ENCODE measurements at places on chromosomes 4 and X.

- DNase-seq, result no peak
Measured at GRCh38 chrX:16797358-16797757, 11.1 kb downstream of the TXLNG start.

DNA sequence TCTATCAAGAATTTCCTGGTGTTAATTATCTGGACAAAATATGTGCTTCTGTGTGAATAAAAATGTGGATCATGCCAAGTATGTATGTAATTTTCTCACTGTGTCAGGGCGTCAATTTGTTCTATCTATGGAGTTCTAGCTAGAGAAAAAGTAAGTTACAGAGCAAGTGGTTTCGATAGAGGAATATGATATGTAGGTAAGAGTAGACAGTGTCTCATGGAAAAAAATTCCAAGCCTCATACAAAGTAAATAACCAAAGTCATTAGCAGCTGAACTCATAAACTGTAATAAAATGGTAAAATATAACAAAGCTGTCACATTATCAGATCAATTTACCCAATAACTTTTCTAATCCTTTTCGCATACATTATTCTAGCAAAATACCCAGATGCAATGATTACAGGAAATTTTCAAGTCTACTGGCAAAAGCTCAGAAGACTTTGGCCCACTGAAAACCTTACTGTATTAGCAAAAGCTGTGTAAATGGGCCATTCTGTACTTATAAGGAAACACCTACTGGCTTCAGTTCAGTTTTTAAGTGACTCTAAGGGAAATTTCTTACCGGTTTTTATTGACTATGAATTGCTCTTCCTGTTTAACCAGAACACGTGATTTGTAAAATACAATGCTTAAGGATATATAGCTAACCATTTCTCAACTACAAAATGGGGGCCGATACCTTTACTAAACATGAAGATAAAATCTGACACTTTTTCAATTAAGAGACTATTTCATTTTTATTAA, 121.0 kb upstream of the ARSJ start:
- no peak for DNase-seq

DNA sequence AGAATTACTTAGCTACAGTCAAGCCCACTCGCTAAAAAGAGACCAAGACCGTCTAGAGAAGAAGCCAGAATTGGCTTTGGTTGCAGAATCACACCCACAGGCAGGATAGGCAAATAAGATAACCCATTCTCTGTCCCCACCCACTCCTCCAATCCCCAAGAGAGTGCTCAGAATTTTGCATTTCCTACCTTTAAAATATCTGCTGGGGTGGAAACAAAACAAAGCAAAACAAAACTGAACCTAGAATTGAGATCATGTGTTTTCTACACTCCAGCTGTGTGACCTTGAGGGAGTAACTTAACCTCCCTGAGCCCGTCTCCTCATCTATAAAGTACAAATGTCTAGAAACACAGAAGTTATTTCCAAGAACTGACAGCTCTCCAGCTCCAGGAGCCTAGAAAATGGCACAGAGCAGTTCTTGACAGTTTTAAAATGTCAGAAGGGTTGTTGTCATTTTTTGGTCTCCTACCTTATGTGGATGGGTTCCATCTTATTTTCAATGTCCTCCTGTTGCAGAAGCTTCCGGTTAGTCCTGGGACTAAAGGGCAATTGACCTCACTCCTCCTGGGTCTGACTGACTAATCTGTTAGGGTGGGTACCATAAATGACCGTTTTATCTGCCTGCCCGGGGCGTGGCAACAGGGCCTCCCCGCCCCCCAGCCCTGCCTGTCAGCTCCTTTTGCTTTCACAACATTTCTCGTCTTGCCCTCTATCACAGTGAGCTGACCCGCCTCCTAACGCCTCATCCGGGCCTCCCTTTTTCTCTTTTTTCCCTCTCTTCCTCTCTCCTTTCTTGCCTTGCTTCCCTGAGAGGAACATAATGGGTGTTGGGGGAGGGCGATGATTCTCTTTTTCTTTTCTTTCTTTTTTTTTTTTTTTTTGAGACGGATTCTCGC, 114.0 kb downstream of the RBM47 start:
- no peak for DNase-seq

DNA sequence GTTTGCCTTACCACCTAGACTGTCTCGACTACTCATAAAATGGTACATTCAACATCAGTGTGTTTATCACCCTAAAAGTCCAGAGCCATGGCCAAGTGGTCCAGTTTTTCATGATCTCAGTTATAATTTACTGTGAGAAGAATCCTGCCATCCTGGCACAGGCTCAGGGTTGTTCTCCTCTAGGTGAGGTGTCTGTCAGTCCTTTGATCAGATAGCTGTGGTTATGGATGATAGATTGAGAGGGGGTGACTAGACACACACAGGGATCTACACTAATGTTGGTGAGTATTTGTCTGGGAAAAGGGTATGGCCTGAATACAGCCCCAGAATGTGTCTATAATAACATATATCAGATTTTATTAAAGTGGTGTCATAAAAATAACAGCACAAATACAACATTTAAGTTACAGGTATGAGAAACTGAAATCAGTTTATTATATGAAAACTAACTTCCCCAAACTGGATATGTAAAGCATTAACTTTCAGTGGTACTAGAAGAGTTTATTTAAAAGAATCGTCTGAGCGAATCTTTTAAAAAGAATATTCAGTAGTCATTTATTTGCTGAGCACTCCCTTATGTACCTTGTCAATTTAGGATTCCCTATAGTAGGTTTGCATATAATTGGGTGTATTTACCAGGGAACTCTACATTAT, 93.3 kb downstream of the STIM2 start:
- DNase-seq, result no peak

- DNase-seq, result no peak
Measured at GRCh38 chrX:41672643-41673042, 16.1 kb upstream of the GPR34 start.

DNA sequence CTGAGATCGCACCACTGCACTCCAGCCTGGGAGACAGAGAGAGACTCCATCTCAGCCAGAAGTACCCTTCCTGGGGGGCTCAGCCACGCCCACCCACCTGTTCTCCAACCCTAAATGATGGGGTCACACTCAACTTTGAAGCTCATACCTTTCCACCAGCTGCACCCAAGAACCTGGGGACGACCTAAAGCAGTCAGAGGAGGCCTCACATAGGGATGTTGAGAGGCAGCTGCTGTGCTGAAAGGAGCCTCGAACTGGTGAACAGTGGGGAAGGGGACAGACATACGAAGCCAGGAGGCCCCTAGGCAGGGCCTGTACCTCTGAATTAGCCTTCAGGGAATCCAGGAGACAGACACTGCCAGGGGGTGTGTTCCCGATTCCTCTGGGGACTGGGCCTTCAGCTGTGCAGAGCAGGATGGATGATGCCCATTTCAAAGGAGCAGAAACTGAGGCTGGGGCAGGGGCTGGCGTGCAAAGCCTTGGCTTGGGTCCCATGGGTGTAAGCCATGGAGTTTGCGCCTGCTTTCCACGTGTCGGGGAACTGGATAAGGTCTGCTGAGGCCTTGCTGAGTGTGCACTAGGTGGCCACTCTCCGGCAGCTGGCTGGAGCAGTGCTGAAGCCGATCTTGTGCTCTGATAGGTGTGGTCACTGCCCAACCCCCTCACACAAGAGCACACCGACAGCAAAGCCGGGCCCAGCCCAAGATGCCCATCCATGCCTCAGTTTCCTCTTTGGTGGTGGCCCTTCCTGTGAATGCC, 130.8 kb downstream of the CPZ start:
- DNase-seq, result no peak

All from esophagus squamous epithelium (tissue), 5 donors.